GM06990 (cell line): ENCODE measurements at places on chromosomes 2 and 18.

DNA sequence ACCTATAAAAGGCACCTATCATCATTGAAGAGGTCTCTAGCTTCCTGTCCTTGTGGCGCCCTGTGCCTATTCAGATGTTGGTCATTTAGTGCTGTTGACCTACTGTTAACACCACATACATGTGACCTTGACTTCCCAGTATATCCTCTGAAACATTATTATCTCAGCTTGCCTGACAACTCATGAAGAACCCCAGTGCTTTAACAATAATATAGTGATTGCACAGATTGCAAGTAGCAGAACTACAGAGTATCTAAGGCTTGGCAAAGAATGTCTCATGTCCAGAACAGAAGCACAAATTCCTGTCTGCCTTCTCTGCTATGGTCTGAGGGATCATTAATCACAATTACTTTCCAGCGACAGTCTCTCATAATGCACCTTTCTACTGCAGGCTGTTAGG, 165.3 kb downstream of the LCLAT1 start:
- DNase-seq: no peak

- DNase-seq: no peak
Observed at GRCh38 chr2:233835230-233836186, 18.8 kb downstream of the HJURP start.

GRCh38 chr2:176123411-176124109, 1.0 kb downstream of the HOXD9 start:
- DNase-seq: no peak

- no peak for DNase-seq
Observed at GRCh38 chr18:13532406-13533075, 193.8 kb downstream of the FAM210A start.

- DNase-seq: no peak
Observed at GRCh38 chr2:9407363-9407811, 15.9 kb downstream of the ITGB1BP1 start.

- no peak for DNase-seq
Observed at GRCh38 chr2:143948710-143949109, 571.2 kb downstream of the ZEB2 start.

GRCh38 chr2:134469516-134470115, 215.7 kb downstream of the MGAT5 start:
- no peak for DNase-seq

DNA sequence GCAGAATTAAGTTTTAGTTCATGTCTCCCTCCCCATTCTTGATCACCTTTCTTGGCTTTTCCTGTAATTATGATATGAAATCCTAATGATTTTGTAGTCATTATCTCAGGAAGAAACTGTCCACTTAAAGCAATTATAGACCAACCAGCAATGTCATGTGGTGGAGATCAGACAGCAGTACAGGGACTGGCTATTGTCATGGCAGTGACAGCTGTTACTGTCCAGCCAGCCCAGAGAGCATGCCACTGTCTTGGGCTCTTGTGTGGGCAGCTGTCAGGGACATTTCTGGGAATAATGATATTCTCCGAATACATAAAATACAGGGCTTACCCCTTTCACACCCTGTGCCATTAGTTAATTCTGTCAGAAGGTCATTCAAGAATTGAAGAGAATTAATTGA, 355.3 kb upstream of the RAB12 start:
- DNase-seq: no peak

GRCh38 chr2:232779934-232780333, 3.6 kb upstream of the KCNJ13 start:
- DNase-seq: no peak

DNA sequence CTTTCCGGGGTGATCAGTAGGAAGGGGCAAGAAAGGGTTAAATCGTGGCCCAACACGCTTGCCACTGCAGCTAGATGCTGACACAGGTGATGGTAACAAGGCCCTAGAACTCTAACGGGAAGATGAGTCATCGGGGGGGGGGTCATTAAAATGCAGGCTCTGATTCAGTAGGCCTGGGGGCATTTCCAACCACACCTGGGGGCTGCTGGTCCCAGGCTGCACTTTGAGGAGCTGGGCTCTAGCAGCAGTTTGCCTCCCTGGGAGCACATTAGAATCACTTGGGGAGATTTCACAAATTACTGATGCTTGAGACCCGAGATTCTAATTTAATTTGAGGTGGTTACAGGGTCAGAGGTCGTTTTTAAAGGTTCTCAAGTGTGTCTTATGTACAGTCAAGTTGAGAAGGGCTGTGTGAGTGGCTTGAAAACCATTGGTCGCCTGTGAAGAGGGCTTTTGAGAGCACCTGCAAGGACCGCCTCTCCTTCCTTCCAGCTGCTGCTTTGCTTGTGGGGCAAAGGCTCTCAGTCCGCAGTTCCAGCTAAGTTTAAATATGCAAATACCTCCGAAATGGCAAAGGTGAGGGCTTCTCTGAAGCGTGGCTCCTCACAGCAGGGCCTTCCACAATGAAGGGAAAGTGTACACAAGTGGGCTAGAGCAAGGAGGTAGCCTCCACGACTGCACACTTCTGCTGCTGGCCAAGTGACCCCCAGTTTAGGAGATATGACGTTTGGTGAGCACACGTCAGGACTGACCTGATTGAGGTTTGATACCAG, 128.0 kb upstream of the MSH6 start:
- peak; percentile 62 for DNase-seq

DNA sequence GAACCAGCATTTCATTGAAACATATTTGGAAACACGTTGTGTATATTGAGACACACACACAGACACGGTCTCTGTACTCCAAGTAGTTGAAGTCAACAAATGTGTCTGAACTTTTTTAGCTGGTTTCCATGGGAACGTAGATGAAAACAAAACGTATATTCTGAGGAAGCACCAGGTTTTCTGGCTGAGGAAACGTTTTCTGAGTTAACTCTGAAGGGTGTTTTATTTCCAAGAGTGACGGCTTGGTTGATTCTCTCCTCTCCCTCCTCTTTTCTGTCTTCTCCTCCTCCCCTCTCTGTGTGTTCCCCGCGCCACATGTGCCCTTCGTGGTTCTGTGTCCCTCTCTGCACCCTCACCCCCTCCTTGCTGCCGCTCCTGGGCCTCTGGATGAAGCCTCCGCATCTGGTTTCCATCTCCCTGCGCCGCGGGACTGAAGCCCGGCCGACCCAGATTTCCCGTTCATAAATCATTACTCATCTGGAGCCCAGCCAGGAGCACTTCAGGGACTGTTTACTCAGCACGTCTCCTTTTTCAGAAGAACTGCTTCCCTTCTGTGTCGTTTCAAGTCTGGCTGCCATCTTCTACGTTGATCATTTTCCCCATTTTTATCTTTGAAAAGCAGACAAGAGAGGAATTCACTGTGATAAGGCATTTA, 122.7 kb downstream of the COL6A3 start:
- DNase-seq: no peak

DNA sequence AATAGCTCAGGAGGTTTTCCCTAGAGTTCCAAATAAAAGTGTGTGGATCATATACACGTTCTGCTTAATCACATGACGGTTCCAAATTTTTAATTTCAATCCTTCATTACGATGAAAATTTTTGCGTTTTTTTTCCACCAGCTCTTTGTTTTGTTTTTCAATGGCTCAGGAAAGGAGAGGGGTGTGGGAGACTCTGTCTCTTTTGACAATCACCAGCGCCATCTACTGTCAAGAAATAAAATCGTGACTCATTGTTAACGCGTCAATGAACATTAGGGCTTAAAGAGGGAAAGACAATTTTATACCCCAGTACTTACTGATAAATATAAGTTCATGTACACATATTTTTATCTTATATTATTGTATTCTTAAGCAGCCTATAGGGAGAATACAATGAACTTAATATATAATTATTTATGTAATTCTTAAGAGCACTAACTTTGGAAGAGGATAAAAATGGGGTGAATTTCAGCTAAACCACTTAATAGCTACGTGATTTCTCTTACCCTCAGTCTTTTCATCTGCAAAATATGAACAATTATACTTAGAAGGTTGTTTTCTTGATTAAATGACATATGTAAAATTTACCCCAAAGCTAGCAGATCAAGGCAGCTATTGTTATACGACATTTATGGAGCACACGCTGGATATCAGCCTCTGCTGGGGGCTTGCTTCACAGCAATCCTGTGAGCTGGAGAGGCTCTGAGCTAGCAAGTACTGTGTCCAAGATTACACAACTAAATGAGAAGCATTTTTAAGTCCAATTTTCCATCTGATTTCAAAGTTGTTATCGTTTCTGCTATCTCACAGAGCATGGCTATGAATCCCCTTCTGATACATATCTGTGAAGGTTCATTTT, 47.4 kb upstream of the RMDN2 start:
- DNase-seq: no peak

- DNase-seq: peak; percentile 71
Observed at GRCh38 chr2:168495524-168495923, 39.5 kb downstream of the CERS6 start.

DNA sequence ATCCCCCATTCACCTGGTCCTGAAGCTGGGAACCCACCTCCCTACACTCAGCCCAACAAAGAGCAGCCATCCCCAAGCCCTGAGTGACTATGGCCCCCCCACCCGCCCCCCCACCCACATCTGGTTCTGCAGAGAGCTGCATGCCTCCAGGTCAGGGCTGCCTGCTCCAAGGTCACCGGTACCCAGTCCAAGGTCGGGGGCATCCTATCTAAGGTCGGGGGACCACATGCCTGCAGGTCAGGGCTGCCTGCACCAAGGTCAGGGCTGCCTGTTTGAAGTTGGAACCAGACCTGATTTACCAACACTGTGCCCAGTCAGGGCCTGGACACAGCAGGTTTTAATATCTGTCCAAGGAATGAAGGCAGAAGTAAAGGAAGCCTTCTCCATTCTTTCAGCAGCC, 66.1 kb upstream of the GPC1 start:
- no peak for DNase-seq

GRCh38 chr2:168323529-168324021, 76.2 kb upstream of the STK39 start:
- no peak for DNase-seq

DNA sequence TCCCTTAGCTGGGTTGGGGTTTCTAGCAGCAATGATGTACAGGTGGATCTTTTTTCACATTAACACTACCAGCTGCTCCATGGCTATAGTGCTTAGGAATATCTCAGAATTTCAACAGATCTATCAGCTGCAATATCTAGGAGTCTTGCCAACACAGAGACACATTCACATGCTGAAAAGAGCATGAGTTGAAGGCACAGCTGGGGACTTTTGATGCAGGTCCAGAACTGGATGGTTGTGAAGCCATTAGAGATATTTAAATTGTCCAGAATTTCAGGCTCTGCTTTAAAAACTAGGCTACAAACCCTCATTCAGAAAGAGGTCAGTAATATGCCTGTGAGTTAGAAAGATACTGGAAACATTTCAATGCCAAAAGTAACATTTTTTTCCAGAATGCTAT, 122.2 kb upstream of the CCDC195 start:
- no peak for DNase-seq
